ENCODE measurements at places on chromosomes 12 and 14.

DNA sequence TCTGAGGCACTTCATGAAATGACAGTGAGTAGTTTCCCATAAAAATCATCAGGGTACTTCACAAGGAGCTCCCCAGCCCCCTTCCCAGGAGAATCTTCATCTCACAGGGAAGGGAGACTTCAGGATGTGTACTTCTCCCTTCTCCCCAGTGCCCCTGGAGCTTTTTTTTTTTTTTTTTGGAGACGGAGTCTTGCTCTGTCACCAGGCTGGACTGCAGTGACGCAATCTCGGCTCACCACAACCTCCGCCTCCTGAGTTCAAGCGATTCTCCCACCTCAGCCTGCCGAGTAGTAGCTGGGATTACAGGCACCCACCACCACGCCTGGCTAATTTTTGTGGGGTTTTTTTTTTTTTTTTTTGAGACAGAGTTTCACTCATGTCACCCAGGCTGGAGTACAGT is 10.4 kb downstream of the ITPK1 start:
- no peak for DNase-seq

DNA sequence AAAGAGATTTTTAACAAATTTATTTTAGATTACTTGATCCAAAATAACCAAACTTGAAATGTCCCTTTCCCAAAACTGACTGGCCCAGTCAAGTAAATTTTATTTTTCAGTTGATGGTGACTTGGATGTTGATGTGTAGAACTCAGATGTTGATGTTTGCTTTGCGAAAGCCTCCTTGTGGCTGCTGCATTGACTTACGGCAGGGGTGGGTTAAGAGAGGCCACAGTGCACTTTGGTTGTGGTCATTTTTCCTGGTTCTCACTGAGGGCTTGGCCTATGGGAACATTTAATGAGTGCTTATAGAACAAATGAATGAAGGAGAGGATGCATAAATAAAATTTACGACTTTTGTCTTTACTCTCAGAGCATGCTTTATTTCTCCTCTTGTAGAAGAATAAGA is 52.6 kb downstream of the SLCO1B3 start:
- DNase-seq: no peak

GRCh38 chr12:4121506-4122020 is 152.0 kb upstream of the CCND2 start:
- DNase-seq: no peak

- no peak for DNase-seq
Measured at GRCh38 chr14:94374749-94375260, 13.6 kb downstream of the SERPINA1 start.

DNA sequence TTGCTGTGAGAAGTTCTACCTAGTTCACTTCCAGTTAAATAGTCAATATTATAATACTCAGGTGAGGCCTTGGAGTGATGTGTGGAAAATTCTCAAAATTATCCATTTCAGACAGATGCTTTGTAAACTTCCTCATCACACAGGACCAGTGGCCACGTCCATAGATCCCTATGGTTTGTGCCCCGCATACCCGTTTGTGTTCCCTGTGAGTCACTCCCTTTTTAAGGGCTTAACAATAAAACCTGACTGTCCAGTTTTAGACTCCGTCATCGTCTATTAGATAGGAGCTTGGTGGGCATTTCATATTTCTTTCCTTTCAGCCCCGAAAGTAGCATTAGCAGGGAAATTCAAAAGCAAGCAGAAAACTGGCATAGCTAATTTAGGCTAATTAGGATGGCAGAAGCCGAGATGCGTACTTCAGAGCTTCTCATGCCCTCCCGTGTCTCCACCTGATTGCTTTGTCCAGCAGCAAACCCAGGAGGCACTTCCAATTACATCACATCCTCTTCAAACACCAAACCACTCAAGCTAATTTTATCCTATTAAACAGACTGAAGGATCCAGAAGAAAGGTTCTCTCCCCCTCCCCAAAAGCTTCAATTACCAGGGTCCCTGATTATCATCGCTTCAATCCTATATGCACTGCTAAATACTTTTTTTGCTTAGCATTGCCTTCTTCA is 186.6 kb upstream of the OTX2 start:
- DNase-seq: no peak

DNA sequence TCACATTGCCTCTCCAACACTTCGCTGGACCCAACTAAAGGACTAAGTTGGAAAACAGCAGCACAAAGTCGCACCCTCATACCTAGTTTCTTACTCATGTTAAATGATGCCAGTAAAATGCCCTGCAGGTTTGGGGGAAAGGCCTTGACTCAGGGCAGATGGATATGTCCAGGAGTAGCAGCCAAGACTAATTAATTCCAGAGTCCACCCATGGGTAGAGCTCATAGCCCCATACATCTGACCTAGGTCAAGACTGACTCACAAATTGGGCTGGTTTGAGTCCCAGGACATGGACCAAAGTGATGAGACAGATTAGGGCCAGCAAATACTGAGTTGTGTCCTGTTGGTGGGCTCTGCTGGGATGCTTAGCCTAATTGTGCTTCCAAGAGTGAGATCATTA is 224.0 kb upstream of the BTG1 start:
- DNase-seq: no peak

- DNase-seq: no peak
Measured at GRCh38 chr12:19547271-19547671, 108.0 kb downstream of the AEBP2 start.

- no peak for DNase-seq
Measured at GRCh38 chr12:56143870-56144269, 8.5 kb upstream of the MYL6B start.

DNA sequence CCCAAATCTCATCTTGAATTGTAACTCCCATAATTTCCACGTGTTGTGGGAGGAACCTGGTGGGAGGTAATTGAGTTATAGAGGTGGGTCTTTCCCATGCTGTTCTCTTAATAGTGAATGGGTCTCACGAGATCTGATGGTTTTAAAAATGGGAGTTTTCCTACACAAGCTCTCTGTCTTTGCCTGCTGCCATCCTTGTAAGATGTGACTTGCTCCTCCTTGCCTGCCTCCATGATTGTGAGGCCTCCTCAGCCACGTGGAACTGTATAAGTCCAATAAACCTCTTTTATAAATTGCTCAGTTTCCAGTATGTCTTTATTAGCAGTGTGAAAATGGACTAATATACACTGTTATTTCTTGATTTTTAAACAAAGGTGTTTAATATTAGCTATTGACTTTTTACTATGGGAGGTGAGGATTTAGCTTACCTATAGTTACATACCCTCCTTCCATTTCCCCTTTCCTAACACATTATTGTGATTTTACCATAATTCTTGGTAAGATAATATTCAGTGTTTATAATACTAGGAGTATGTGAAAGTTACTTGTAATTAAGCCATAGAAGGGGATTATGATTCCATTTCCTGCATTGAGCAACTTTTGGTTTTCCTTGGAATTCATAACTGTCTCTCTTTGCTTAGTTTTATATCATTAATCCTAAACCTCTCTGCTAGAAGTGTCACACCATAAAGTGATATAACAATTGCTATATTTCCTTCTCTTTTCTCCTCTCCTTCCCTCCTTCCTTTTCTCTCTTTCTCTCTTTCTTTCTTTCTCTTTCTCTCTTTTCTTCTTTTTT is 151.0 kb upstream of the KRAS start:
- DNase-seq: no peak

GRCh38 chr12:31226639-31227038 is 99.3 kb downstream of the SINHCAF start:
- DNase-seq: peak; percentile 74

GRCh38 chr12:13606290-13606689 is 375.1 kb downstream of the GRIN2B start:
- no peak for DNase-seq

GRCh38 chr12:110627500-110628195 is 13.7 kb downstream of the TCTN1 start:
- no peak for DNase-seq

DNA sequence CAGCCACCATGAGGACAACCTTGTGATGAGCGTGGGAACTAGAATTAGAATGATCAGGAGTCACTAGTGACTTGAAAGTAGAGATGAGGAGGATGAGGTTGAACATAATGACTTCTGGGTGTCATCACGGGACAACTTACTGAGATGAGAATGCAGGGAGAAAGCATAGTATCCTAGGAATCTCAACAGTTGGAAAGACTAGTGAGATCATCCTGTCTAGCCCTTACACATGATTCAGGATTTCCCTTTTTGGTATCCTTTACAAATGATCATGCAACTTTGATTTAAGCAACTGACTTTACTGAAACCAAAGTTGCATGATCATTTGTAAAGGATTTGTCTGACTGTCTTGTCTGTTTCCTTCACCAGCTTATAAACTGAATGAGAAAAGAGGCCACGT is 51.8 kb upstream of the HIF1A start:
- no peak for DNase-seq

All from upper lobe of left lung (tissue), 6 donors.